ENCODE measurements at places on chromosomes 11 and 22. TPM values are rescaled to one million over a fixed set of nuclear protein-coding genes. Genes with fewer than 3 reads are reported as not detected.

Gene SYT8
- total RNA-seq = 32.6 TPM

Gene OR52A1
- not detected for total RNA-seq

Gene FOLR3
- total RNA-seq = not detected

Gene GLB1L2
- total RNA-seq = 10.9 TPM

- peak overlapping the region; percentile 82 for H3K27ac ChIP-seq
- H3K36me3 ChIP-seq = no peaks in the 10 kb centered on the region
- no peaks in the 10 kb centered on the region for H3K27me3 ChIP-seq
- H3K4me1 ChIP-seq = peaks cover 100% of the 10 kb centered on the region
These were observed 76.5 kb upstream of the ARFGAP3 start for GRCh38 chr22:42933485-42934091.

GRCh38 chr22:40817737-40818136 lies 1.4 kb downstream of the SLC25A17 start:
- no peak for DNase-seq
- H3K27ac ChIP-seq = no peak overlapping the region
- no peaks in the 10 kb centered on the region for H3K36me3 ChIP-seq
- H3K27me3 ChIP-seq = no peaks in the 10 kb centered on the region

GRCh38 chr11:71449596-71449995 lies 1.4 kb upstream of the DHCR7 start:
- H3K36me3 ChIP-seq = no peaks in the 10 kb centered on the region
- H3K4me3 ChIP-seq = no peak overlapping the region
- no peaks in the 10 kb centered on the region for H3K27me3 ChIP-seq
- H3K4me1 ChIP-seq = peaks cover 55% of the 10 kb centered on the region
- peak overlapping the region; percentile 74 for H3K27ac ChIP-seq
- DNase-seq = no peak

GRCh38 chr11:45262900-45263299 lies 23.2 kb downstream of the SYT13 start:
- H3K4me3 ChIP-seq = no peak overlapping the region
- no peaks in the 10 kb centered on the region for H3K4me1 ChIP-seq
- H3K36me3 ChIP-seq = no peaks in the 10 kb centered on the region
- peak; percentile 46 for DNase-seq

GRCh38 chr11:10478066-10478465 lies 23.0 kb downstream of the AMPD3 start:
- H3K27ac ChIP-seq = no peak overlapping the region
- no peak for DNase-seq
- no peaks in the 10 kb centered on the region for H3K36me3 ChIP-seq

GRCh38 chr11:69158301-69159149 lies 2.8 kb downstream of the SMIM38 start:
- H3K36me3 ChIP-seq = no peaks in the 10 kb centered on the region
- no peak overlapping the region for H3K4me3 ChIP-seq
- DNase-seq = no peak
- H3K27ac ChIP-seq = no peak overlapping the region
- no peaks in the 10 kb centered on the region for H3K27me3 ChIP-seq

DNA sequence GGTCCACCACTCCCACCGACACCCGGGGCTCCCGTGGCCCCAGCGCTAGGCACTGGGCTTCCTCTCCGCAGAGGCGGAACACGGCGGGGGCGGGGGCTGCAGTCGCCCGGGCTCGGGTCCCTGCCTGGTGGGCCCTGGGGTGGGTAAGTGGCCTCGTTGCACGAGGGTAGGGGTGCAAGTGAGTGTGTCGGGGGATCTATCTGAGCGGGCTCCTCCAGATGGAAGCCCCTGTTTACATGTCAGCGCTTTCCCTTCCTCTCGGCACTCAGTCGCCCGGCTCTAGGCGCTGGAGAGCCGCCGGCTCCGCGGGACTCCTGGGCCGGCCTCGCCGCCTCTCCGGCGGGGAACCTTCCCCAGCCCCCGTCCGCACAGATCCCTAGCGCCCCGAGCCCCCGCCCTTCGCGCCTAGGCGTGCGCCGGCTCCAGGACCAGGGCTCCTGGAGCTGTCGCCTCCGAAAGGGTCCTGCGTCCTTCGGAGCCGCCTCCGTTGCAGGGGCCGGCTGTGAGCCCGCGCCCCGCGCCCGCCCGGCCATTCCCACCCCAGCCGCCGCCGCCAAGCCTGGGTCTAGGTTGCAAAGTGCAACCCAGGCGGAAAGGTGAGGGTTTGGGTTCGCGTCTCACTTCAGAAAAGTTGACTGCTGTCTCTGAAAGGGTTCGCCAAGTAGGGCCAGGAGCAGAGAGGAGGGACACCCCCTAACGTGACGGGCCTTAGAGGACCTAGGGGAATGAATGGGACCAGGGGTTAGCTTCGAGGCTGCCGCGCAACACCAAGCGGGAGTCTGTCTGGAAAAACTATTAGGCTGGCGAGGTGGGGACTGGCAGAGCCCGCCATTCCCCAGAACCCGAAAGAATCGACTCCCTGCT lies 978 bp downstream of the FLI1 start:
- no peak for DNase-seq
- no peak overlapping the region for H3K4me3 ChIP-seq
- peaks cover 32% of the 10 kb centered on the region for H3K4me1 ChIP-seq
- H3K36me3 ChIP-seq = no peaks in the 10 kb centered on the region
- peaks cover 24% of the 10 kb centered on the region for H3K27me3 ChIP-seq
- H3K27ac ChIP-seq = no peak overlapping the region

- H3K4me3 ChIP-seq = no peak overlapping the region
- H3K36me3 ChIP-seq = no peaks in the 10 kb centered on the region
- no peaks in the 10 kb centered on the region for H3K4me1 ChIP-seq
These were observed 85.6 kb downstream of the KIRREL3 start for GRCh38 chr11:126914941-126915340.

GRCh38 chr11:45544826-45545225 lies 120.6 kb downstream of the CHST1 start:
- H3K27me3 ChIP-seq = peaks cover 5% of the 10 kb centered on the region
- H3K27ac ChIP-seq = no peak overlapping the region

GRCh38 chr22:30806391-30806861 lies 111.8 kb downstream of the OSBP2 start:
- H3K4me3 ChIP-seq = no peak overlapping the region
- H3K4me1 ChIP-seq = peaks cover 11% of the 10 kb centered on the region

DNA sequence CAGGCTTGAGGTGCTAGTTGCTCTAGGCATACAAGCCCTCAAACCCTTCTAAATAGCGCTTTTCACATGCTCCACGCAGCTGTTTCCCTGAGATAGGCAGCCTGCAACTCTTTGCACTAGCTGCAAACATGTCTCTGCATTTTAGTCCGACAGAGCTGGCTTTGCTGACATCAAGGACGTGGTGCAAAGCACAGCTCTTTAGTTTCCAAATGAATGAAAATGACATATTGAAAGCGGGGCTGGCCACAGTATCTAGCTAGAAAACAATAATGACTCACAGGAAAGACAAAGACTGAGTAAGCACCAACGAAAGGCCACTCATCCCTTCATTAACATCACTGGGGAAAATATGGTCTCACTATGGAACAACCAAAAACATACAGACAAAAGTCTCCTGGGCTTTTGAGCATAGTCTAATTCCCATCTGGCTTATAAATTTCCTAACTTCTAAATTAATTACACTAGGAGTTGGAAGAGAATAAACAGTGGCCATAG lies 15.3 kb upstream of the ZC3H12C start:
- DNase-seq = no peak
- peaks cover 25% of the 10 kb centered on the region for H3K4me1 ChIP-seq
- no peaks in the 10 kb centered on the region for H3K27me3 ChIP-seq
- H3K27ac ChIP-seq = no peak overlapping the region
- H3K4me3 ChIP-seq = no peak overlapping the region
